Heart left ventricle (tissue), 16 donors: ENCODE measurements at places on chromosomes 2 and 18. TPM values are rescaled to one million over a fixed set of nuclear protein-coding genes. Genes with fewer than 3 reads are reported as not detected.

DNA sequence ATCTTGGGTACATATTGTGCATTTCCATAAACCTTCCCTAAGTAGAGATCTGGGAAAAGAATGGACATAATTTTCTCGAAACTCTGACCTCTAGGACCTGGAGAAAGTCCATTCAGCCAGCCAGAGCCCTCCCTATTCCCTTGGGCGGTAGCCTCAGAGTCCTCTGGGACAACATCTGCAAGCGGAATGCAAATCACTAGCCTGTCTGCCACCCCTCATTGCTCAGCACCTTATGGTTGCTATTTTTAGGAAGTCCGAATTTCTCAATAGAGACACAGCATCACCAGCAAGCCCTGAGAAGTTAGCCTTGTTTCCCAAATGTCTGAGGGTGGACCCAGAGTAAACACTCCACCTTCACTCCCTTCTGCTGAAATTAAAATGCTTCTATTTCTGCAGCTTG is 17.6 kb upstream of the CD28 start:
- DNase-seq = peak; percentile 83

DNA sequence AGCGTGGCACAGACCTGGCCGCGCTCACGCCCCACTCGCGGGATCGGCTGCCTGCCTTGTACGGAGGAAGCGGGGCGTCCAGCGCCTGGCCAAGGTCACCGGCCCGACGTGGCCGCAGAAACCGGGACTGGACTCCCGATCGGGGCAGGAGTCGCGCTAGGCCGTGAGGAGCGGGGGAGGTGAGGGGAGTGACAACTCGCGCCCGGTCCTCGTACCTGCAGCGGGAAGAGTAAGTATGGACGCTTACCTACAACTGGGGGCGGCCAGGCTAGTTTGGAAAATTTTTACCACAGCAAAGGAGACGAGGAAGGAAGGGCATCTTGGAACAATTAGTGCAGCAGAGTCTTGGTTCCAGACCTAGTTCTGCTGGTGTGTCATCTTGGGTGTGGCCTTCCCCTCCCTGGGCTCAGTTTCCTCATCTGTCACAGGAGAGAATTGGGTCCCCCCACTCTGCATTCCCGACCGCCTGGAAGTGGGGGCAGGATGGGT is 693 bp downstream of the UBE2F start:
- DNase-seq = peak; percentile 72

GRCh38 chr2:86029873-86030272 is 75.8 kb downstream of the POLR1A start:
- DNase-seq = no peak

DNA sequence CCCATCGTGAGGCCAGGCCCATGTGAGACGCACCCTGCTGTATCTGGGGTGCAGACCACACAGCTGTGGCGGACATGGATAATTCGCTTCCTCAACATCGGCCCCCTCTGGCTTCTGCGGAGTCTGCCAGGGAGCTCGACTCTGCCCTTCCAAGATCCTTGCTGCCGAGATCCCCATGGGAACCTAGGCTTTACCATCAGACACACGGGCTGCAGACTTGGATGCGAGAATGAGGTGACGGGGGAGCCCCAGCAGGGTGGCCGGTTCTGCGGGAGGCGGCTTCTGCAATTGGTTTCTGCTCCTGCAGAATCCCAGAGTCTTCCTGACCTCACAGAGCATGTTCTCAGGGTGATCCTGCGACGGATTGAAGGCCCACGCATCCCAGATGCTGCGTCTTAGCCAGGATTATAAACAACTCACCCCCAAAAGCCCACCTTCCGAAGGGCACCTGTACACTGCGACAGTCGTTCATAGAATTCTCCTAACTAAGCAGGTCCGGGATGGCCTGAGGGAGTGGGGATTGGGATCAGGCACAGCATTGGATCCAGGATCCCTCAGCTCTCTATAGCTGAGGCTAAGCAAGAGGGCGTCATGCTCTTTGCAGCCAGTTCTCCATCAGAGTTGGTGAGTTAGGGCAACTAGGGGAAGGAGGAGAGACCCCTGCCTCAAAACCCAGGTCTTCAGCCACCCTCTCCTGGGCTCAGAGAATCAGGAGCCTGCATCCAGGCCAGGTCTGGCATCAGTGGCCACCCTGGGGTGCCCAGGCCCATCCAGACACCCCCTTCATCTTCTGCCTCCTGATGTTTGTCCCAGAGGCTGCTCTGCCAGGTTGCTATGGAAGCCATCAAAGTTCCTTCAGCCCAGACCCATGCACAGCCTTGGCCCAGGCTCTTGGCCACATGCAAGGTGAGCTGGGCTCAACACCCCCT is 74.7 kb upstream of the SNTG2 start:
- no peak for DNase-seq

- no peak for DNase-seq
These were observed 319.1 kb downstream of the SLC4A3 start for GRCh38 chr2:219946529-219946928.

DNA sequence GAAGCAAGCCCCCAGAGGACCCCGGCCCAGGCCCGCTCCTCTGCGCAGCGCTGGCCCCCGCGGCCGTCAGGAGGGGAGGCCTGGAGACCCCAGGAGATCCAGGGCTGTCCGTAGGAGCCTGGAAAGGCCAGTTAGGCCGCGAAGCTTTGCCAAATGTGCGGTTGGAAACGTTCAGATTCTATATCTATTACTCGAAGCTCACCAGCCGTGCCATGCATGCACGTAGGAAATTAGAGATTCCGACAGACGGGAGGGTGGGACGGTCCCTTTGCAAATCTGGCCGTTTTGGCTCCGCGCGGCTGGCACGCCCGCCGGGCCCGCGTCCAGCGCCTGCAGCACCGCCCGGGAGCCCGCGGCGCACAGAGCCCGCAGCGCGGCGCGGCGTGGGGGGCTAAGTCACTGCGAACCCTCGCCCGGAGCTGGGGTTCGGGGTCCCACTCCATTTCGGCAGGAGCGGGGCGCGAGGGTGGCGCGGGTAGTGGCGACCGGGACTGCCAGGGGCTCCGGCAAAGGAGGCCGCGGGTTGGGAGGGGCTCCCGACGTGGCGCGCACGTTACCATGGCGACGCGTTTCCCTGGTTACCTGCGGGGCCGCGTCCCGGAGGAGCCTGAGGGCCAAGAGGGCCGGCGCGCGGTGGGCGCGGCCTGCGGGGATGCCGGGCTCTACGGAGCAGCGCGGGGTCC is 488.6 kb upstream of the SMIM21 start:
- DNase-seq = no peak

DNA sequence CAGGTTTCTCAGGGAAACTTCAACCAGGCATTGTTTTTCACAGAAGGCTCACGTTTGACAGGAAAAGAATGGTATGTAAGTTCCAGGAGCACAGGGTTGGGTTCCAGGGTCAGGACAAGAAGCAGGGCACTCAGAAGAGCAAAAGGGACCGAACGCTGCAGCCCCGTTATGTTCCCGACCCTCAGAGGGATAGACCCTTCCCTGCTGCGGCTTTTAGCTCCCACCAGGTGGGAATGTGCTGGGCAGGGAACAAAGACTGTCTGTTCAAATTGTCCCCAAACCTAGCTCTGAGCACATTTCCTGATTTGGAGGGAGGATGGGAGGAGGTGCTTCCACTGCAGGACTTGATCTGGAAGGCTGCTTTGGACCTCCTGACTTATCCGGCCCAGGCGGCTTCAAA is 130.1 kb downstream of the RAB3GAP1 start:
- DNase-seq = no peak

GRCh38 chr2:43347746-43348145 is 121.3 kb upstream of the ZFP36L2 start:
- DNase-seq = no peak

GRCh38 chr2:36185624-36186023 is 170.0 kb upstream of the CRIM1 start:
- DNase-seq = no peak

DNA sequence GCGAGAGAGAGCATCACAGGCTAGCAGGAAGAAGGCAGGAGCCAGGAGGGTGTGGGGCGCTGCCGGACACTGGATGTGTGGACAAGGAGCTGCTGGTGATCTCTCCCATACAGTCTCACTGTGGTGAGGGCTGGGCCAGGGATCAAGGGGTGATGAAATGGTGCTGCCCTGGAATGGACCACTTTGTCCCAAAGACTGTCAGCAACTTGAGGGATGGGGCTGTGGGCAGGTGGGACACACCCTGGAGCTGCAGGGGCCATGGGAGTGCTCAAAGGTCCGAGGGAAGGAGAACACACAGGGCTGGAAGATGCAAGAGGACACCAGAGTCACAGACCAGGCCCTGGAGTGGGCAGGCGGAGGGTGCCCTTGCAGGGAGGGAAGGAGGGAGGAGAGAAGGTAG is 38.0 kb downstream of the COA5 start:
- no peak for DNase-seq

- no peak for DNase-seq
These were observed 141.0 kb downstream of the RPIA start for GRCh38 chr2:88832311-88832991.

Gene EVA1A
- total RNA-seq = not detected

Gene CUL3
- 71.5 TPM for total RNA-seq

Gene C2orf66
- total RNA-seq = not detected

Gene KCNE4
- total RNA-seq = 1.6 TPM
